Stimulated activated CD8-positive, alpha-beta memory T cell treated with anti-CD3 and anti-CD28 coated beads, Interleukin-4, amount 100 ng/mL, for 1 hour (primary cell): ENCODE measurements at places on chromosomes 1 and 21.

DNA sequence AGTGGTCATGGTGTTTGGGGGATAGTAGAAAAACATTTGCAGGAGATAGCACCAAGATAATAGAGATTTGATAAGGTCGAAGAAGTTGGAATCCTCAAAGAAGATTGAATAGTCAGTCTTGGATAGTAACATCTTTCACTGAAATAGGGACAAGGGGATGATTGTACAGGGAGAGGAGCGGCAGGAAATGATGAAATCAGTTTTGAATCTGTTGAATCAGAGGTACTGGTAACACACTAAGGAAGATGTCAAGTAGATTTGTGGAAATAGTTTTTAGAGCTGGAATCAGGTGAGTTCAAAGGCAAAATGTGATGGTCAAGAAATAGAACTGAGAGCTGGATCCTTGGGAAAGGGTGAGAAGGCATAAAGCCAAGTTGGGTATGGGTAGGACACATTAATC, 26.5 kb downstream of the CAP1 start:
- no peak for DNase-seq

GRCh38 chr1:245622332-245623014, 467.7 kb downstream of the KIF26B start:
- no peak for DNase-seq

DNA sequence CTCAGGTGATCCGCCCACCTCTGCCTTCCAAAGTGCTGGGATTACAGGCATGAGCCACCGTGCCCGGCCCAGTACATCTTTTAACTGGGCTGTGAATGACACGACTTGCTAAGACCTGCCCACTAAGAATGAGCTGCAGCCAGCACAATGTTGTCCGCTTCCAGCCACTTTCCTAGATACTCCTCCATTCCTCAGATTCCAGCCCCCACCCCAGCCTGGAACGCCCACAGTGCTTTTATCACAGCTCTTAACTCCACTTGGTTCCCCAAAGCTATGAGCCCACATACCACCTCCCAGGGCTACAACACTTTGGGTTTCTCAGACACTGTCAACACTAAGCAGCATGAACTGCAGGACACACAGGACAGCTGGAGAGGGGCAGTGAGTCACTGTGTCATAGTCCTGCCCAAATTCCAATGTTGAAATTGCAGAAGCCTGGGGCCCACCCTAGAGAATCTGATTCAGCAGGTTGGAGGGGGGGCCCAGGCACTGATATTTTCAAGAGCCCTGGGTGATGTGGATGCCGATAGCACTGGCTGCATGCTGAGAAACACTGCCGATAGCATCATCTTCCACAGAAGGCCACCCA, 58.0 kb downstream of the ACBD3 start:
- no peak for DNase-seq

DNA sequence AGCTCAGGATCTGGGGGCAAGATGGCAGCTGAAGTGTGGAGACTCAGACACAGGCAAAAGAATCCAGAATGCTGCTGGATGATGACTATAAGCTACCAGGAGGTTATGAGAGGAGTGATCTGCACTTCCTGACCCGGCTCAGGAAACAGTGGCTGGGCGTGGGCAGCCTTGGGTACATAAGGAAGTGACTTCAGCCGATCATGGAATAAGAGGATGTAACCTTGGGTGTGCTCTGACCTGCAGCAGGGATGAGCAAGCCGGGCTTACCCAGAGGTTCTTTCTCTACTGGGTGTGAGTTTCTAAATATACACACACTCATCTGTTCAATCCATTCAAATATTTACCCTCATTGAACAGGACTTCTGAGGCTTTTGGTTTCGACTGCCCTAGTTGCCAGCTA, 62.7 kb downstream of the CD34 start:
- no peak for DNase-seq

DNA sequence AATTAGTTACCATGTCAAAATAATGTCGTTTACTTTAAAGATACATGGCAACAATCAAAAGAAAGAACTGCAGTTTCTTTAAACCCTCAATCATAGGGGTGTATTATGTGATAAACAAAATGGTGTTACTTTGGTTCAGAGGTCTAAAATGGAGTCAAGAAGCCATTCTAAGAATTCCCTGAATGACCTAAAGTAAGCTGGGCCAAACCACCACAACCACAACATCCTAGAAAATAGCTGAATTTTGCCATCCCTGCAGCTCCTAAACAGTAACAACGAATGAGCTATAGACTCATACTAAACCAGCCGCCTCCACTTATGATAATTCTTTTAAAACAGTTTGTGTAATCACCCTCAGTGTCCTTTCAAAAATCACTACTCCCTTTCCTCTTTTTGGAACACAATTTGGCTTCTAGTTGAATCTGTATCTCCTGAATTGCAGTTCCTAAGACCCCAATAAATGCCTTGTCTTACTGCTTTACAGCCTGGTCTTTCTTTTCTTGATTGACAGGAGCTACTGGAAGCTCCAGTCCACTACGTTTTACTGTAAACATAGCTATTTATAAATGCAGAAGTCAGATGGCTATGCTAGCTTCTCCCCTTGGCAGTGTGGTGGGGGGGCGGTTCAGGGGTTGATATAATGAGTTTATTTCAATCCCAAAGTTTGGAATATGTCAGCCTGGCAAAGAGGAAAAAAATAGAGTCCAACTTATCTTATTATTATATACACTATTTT, 84.3 kb downstream of the PLPPR4 start:
- no peak for DNase-seq

DNA sequence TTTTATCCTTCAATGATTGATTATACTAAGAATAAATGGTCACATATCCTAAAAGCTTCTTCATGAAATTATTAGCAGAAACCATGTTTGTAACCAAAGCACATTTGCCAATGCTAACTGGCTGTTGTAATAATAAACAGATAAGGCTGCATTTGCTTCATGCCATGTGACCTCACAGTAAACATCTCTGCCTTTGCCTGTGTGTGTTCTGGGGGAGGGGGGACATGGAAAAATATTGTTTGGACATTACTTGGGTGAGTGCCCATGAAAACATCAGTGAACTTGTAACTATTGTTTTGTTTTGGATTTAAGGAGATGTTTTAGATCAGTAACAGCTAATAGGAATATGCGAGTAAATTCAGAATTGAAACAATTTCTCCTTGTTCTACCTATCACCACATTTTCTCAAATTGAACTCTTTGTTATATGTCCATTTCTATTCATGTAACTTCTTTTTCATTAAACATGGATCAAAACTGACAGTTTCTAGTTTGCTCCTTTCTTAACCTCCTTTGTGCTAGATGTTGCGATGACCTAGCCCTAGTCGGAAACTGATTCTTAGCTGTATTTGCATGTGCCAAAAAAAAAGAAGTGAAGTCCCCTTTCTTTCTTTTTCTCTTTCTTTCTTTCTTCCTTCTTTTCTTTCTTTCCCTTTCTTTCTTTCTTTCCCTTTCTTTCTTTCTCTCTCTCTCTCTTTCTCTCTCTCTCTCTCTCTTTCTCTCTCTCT, 45.1 kb downstream of the MAP3K7CL start:
- DNase-seq: no peak

- DNase-seq: no peak
Observed at GRCh38 chr1:171422511-171422910, 62.8 kb upstream of the PRRC2C start.

- no peak for DNase-seq
Observed at GRCh38 chr1:200668514-200669313, 993 bp downstream of the DDX59 start.

DNA sequence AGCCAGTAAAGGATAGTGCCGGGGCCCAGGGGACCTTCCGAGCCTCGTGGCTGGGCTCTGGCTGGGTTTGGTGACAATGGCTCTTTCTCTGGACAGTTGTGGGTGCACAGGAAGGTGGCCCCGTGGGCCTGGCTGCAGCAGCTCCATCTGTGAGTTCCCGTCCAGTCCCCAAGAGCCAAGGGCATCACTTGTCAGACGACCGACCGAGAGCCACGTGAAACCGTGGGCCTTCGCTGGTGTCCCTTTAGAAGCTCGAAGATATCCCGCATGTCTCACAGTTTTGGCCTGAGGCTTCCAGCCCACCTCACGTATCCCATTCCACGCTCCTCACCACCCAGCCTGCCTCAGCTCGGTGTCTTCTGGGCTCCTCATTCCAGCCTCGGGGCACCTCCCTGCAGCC, 27.2 kb upstream of the UMODL1 start:
- no peak for DNase-seq

DNA sequence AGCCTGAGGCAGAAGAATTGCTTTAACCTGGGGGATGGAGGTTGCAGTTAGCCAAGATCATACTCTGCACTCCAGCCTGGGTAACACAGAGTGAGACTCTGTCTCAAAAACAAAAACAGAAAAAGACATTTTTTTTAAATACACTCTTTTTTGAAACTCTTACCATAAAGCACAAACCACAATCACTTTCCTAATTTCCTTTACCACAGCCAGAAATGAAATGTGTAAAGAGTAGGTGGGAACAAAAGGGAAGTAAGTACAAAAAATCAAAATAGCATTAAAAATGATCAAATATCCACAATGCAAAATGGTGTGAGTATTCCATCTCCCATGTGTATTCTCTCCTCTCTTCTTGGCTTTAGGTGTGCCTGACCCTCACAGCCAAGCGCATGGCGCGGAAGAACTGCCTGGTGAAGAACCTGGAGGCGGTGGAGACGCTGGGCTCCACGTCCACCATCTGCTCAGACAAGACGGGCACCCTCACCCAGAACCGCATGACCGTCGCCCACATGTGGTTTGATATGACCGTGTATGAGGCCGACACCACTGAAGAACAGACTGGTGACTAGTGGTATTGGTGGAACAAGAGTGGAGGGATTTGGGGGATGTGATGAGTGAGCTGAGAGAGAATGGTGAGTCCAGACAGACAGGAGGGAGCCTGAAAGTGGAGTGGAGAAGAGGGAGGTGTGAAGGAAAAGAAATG, 14.9 kb downstream of the ATP1A4 start:
- no peak for DNase-seq

DNA sequence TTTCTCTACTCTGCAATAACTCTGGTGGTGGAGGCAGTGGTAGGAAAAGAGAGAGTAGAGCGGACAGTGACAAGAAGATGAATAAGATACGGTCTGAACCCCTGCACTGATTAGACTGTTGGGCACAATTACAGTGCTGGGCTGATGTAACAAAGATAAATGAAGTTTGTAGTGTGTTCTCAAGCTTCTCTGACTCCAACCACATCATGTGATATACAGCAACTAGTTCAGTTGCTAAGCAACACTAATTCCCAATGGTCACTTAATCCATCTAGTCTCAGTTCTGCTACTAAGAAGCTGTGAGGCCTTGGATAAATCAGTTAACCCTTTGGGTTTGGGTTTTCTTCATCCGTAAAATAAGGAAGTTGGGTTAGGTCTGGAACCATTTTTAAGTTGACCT, 17.3 kb downstream of the DDR2 start:
- DNase-seq: no peak

- DNase-seq: no peak
Observed at GRCh38 chr1:235411489-235412486, 44.6 kb downstream of the TBCE start.

GRCh38 chr1:26200413-26200812, 10.0 kb downstream of the CATSPER4 start:
- DNase-seq: no peak

DNA sequence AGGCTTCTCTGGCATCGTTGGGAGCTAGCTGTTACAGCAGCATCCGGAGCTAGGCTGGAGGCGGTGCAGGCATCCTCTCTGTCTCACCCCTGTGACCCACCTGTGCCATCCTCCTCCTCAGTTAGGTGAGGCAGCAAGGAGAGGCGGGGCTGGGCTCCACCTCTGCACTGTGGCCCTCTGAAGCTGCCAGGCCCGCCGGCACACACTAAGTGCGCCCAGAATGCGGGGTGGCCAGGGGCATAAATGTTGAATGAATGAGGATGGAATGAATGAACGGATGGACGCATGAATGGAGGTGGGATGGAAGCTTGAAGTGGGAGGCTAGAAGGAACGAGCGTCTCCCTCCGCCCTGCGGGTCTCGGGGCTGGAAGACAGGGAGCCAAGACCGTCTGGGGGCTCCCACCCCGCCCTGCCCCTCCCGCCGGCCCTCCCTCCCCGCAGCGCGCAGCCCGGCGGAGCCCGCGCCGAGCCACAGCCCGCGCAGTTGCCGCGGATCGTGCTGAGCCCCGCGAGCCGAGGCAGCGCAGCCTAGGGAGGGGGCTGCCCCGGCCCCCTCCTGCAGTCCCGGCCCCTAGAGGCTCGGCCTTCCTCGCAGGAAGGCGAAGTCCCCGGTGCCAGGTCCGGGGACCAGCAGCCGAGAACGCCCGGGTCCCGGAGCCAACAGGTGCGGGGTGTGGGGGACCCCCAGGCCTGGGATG, at the start of gene HCRTR1:
HCRTR1 (plus strand) TSS at position 472 of the 698 bp plus-strand sequence. CDS start 1,504 bp downstream, outside the sequence.
- no peak for DNase-seq

- DNase-seq: no peak
Observed at GRCh38 chr1:5965586-5966131, 26.6 kb downstream of the NPHP4 start.

DNA sequence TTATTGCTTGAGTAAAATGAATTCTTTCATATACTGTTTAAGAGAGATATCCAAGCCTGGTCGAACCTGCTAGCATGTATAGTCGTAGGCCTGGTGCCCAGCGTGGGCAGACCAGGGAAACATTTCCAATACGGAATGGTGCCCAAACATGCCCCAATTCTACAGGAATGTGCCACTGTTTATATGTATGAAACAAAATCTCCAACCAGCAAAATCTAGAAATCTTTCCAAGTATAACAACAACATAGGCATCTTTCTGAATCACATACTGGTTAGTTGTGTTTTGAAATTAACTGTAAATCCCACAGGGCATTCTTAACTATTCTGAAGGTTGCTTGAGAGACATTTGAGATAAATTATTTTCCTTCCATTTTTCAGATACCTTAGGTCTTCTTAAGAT, 17.0 kb upstream of the ABCD3 start:
- no peak for DNase-seq

DNA sequence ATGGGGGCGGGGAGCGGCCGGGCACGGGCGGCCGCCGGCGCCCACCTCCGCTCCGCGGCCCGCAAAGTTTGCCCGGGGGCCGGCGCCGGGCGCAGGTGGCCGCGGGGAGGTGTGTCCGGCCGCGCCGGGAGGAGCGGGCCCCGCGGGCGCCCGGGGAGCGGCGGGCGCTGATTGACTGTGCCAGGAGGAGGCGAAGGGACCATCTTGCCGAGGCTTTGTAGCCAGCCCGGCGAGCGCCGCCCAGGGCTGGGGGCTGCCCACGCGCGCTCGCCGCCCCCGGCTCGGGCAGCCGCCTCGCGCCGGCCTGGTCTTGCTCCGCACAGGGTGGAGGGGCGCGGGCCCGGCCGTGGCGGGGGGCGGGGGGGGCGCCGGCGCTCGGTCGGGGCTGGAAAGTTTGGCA, 432 bp downstream of the EPHB2 start:
- DNase-seq: no peak

DNA sequence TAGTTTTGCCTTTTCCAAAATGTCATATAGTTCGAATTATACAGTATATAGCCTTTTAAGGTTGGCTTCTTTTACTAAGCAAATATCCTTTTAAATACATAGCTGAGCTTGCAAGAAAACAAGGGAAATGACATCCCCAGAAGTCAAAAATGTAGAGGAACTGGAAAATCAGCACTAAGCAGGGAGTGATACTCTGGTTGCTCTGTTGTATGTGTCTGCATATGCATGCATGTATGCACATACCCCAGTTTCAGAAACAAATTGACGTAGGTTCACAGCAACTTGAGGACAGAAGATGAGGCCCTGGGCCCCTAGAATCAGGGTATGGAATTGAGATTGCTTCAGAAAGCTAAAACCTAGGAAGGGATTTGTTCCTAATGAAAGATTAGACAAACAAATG, 75.1 kb upstream of the GNG4 start:
- no peak for DNase-seq
